ENCODE measurements at places on chromosomes 11 and 22.

DNA sequence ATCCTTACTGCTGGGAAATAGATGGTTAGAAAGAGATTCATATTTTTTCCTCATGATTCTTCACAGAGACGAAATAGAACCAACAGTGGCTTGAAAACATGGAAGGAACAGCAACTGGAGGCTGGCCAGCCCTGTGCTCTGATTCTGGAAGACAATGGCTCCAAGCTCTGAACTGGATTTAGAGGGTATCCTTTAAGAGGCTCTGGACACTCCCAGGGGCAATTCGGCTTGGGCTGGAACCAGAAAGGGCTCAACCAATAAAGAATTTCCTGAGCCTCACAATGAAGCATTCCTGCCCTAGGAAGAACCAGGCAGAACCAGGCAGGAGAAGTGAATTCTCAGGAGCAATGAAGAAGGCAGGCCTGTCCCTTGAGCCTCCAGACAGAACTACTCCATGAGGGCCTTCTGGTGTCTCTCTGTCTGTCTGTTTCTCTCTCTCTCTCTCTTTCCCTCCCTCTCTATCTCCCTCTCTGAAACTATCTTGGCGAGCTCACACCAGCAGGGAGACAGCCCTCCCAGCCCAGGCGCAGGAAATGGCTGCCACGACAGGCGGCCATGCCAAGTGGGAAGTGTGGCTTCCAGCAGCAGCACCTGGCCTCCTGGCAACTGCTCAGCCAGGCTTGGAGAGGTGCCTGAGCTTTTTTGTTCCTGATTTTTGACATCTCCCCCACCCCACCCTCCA, 93.3 kb downstream of the RCN1 start:
- no peak for DNase-seq

DNA sequence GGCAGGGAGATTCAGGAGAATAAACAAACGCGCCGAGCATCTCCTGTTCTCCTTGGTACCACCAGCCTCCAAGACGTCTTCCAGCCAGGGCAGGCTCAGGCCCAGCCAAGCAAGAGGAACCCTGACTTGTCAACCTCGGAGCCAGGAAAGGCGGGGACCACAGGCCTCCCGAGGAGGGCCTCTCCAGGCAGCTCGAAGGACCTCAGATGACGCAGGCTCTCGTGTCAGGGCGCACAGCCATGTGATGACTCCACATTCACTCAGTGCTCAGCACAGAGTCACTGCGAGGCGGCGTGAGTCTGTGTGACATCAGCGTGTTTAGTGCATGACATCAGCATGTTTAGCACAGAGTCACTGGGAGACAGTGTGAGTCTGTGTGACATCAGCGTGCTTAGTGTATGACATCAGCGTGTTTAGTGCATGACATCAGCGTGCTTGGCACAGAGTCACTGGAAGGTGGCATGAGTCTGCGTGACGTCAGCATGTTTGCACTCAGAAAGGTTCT, 241.4 kb downstream of the BRD1 start:
- DNase-seq = no peak

GRCh38 chr22:37545703-37546436, 14.4 kb upstream of the CDC42EP1 start:
- no peak for DNase-seq

GRCh38 chr11:65446446-65447277, 24.1 kb downstream of the NEAT1 start:
- DNase-seq = no peak

DNA sequence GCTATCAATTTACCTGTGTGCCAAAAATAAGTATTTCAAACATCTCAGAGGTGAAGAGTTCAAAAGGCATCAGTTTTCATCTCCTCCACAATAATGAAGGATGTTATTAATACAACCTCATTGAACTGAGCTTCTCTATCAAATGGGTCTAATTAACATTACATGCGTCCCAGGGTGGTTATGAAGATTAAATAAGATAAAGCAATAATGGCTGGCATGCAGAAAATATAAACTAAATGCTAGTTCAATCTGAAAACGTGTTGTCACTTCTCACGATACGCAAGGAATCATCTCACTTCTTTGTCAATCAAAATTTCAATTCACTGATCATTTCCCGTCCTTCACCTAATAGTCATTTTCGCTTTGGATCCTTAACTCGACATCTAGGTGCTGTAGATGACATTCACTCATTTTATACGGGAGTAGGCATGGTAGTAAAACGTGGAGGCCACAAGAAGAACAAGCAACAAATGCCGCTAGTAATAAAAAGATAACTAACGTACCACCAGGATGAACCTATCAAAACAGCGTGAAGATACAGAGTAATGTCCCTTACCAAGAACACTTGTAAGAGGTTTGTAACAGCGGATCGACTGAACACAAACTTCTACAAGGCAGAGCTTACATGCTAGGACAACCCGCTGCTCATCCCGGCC, 918 bp downstream of the CHORDC1 start:
- no peak for DNase-seq

DNA sequence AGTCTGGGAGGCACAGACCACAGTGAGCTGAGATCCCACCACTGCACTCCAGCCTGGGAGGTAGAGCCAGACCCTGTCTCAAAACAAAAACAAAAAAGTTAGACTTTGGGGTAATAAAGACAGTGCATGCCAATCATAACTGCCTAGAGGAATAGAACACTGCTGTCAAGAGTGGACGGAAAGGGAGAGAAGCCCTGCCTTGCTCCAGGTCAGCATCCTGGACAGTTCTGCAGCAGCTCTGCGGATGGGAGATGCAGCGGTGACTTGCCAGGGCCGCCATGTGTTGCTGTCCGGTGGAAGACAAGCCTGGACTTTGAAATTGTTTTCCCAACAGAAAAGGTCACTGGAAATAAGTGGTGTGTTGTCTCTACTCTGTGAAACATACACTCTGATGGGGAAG, 618.2 kb downstream of the TBC1D22A start:
- no peak for DNase-seq

DNA sequence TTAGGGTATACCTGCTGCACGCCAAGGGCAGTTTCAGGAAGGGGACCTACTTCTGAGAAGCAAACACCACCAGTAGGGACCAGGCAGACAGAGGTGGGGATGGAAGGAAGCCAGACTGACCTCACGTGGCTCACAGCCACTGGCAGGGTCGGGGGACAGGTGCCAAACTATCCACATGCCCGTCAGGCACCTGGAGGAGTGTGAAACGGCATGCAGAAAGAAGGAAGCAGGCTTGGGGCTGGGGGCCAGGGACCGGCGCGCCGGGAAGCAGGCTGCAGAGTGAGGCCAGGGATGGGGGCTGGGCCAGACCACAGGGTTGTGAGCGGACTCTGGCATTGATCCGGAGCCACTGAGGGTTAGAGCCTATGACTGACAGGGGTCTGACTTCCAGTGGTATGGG, 47.5 kb downstream of the CDKN1C start:
- no peak for DNase-seq

- no peak for DNase-seq
These were observed 697.6 kb downstream of the JRKL start for GRCh38 chr11:97087419-97087818.

GRCh38 chr22:17637490-17638181, 921 bp upstream of the BCL2L13 start:
- DNase-seq = no peak

DNA sequence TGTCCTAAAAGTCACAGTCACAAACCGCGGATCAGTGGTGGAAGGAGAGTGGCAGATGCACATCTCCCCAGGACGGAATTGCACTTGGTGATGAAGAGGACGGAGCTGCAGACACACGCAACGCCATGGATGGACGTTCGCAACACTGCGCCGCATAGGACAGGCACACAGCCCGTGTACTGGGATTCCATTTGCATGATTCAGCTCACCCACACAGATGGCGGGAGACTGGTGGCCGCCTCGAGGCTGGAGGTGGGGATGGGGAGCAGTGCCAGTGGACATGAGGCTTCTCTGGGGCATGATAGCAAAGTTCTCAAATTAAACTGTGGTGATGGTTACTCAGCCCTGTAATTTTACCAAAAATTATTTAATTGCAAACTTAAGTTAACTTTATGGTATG, 37.4 kb downstream of the DUSP8 start:
- no peak for DNase-seq

DNA sequence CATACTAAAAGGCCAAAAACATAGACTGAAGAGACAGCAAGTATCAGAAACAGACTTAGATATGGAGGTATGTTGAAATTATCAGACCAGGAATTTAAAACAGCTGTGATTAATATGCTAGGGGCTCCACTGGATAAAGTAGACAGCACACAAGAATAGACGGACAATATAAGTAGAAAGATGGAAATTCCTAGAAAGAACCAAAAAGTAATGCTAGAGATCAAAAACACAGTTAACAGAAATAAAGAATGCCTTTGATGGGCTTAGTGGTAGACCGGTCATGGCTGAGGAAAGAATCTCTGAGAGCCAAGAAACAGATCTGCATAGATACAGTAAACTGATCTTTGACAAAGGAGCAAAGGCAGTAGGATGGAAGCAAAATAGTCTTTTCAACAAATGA, 250.2 kb downstream of the SWAP70 start:
- no peak for DNase-seq

DNA sequence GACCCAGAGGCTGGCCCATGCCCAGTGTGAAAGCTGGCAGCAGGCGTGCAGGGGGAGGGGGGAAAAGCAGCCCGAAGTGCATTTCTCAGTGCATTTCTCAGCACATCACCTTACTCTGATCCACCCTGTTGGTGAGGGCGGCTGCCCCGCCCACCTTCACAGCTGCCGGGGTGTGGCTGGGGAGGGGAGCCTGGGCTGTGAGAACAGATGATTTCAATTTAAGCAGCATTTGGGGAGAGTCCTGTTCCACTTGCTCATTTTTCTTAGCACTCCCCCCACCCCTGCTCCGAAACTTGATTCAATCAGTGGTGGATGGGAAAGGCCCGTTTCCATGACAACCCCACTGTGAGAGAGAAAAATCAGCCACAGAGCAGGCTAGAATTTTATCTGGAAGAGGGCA, 84.8 kb downstream of the SNX19 start:
- DNase-seq = no peak

DNA sequence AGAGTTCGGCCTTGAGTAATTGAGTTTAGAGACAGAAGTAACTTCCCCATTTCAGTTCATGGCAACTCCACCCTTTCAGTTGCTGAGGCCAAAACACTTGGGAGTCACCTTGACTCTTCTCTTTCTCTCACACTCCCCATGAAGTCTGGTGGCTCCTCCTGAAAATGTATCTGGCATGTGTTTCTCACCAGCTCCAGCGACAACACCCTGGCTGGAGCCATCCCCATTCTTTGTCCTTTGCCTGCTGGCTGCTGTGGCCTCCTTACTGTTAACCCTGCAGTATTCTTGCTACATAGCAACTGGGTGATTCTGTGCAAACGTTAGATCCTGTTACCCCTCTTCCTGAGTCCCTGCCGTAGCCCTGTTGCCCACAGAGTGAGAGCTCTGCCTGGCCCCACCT, 23.8 kb downstream of the SLC6A5 start:
- no peak for DNase-seq

DNA sequence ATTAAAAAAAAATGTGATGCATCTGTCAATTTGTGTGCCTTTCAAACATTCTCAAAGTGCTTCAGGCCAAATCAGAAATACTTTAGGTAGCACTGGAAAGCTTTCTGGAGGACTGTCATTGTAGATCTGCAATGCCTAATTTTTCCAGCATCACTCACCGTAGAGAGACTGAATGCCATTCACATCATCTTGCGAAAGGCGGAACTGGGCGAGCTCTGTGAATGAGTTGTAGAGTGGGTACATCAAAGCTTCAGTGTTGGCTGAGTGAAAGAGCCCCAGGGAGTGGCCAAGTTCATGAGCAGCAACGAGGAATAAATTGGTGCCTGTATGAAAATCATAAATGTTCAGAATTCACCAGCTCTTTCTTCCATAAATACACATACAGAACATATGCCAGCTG, 4.0 kb downstream of the MMP10 start:
- no peak for DNase-seq

GRCh38 chr22:26894766-26895485, 237.5 kb downstream of the MIAT start:
- no peak for DNase-seq

- no peak for DNase-seq
These were observed 60.9 kb downstream of the ST14 start for GRCh38 chr11:130220311-130221035.

GRCh38 chr22:24107661-24108060, 73.6 kb upstream of the SUSD2 start:
- no peak for DNase-seq

DNA sequence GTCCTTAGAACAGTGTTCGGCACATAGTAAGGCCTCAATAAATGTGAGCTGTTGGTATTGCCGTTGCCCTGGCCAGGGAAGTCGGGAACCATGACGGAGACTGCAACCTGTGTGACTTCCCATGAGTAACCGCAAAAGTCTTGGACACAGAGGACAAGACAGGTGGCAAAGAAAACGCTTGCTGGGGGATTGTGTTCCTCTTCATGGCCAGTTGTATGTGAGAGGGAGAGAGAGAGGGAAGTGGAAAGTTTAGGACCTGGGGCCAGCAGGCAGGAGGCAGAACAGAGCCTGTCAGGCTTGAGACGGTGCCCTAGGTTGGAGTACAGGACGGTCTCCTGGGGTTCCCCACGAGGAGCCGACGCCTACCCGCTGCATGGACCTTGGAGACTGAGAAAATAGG, 90.2 kb downstream of the CEP164 start:
- DNase-seq = no peak

DNA sequence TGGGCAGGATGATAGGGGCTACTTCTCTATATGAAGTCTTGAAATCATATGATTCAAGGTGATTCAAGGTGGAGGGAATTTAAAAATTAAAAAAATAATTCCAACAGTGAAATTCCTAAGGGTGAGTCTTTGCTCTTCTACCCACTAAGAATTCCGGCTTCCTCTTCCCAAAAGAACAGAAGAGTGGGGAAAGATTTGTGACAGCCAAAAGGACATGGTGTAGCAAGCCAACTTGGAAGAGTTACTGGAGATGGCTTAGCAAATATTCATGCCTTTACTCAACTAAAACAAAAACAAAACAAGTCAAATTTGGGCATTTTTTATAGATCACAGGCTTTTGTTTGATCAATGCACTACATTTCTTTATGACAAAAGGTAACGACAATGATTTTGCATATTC, 12.3 kb downstream of the ZBED5 start:
- no peak for DNase-seq

DNA sequence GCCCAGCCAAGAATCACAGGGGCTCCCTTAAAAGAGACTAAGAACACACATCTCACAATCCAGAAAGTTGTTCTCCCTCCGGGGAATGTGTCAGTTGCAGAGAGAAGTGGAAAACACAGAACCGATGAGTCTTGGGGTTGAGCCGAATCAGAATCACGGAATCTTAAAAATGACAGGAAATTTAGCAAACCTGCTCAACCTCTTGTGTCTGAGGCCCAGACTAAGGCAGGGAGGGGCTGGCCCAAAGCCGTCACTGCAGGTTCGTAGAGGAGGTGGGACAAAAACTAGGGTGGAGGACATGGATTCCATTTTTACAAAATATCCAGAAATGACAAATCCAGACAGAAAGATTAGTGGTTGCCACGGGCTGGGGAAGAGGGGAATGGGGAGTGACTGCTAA, 63.8 kb downstream of the KIAA1671 start:
- no peak for DNase-seq

GRCh38 chr11:17986007-17986710, 26.7 kb downstream of the SERGEF start:
- DNase-seq = no peak
